NCI-H1105 (cell line): ENCODE measurements at places on chromosomes 11 and 22.

DNA sequence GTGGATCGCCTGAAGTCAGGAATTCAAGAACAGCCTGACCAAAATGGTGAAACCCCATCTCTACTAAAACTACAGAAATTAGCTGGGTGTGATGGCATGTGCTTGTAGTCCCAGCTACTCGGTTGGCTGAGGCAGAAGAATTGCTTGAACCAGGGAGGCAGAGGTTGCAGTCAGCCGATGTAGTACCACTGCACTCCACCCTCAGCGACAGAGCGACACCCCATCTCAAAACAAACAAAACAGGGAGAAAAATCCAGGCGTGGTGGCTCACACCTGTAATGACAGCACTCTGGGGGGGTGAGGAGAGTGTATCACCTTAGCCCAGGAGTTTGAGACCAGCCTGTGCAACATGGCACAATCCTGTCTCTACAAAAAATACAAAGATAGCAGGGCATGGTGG is 802.3 kb upstream of the ARHGAP42 start:
- DNase-seq = no peak

GRCh38 chr11:112348480-112349029 is 87.9 kb upstream of the PLET1 start:
- DNase-seq = no peak

DNA sequence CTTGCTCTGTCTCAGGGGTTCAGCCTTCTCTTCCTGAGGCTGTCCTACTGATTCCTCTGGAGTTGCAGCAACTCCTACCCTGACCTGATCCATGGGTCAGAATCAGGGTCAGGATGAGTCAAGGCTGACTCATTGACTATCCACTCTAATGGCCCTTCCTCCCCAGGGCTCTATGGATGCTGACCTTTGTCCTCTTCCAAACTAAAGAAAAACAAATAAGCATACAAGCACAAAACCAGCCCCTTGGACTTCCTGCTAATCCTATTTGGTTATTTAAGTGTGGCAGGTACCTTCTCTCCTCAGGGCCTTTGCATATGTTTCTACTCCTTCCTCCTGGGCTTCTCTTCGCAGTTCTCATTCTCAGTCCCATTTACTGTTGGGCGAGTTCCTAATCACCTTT is 204.5 kb upstream of the NAV2 start:
- no peak for DNase-seq

- no peak for DNase-seq
Observed at GRCh38 chr11:27945348-27945747, 162.6 kb downstream of the KIF18A start.

DNA sequence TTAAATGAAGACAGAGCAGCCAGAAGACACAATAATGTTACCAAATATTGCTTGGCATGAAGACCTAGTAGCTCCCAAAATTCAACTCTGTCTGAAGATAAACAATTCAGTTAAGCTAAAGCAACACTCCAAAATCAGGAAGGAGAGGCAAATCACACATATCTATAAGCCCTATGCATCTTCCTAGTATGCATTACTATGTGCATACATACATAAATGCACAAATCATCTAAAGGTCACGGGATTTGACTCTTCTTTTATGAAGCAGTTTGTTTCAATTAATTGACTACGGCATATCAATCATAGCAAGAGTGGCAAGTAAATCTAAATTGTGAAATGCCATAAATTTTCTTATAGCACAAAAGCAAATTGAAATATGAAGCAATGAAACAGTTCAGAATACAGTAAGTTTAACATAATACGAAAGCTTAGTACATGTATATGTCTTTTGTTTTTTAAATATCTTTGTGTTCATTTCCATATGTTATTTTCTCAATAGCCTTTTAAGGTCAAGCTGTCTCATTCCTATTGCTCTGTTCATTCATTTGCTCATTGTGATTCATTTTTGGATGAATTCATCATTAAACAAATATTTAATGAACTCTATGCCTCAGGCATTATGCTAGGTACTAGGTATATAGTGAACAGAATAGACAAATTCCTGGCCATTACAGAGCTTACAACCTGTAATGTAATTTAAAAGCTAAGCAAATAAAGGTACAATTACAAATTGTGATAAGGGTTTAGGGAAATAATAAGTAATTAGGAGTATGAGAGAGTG is 540.5 kb downstream of the DLG2 start:
- no peak for DNase-seq

GRCh38 chr22:36590441-36591056 is 61.6 kb upstream of the EIF3D start:
- DNase-seq = no peak

DNA sequence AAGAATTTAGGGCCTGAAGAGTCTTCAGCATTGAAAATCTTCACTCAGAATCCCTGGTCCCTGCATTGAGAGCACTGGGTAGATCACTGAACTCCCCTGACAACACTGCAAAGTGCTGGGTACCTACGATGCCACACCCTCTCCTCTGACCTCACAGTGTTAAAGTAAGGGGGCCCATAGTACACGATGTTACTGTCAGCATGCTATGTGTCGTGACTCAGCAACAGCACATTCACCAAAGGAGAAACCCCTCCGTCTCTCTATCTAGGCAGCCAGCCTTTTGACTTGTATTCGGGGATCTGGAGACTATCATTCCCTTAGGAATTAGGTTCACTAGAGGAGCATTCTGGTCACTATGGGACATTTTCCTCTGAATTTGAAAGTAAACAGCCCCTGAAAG is 67.4 kb upstream of the PITPNB start:
- no peak for DNase-seq

GRCh38 chr22:48104102-48104738 is 1341.8 kb downstream of the TBC1D22A start:
- no peak for DNase-seq

- DNase-seq = no peak
Observed at GRCh38 chr22:23906641-23907040, 12.5 kb downstream of the MIF start.

DNA sequence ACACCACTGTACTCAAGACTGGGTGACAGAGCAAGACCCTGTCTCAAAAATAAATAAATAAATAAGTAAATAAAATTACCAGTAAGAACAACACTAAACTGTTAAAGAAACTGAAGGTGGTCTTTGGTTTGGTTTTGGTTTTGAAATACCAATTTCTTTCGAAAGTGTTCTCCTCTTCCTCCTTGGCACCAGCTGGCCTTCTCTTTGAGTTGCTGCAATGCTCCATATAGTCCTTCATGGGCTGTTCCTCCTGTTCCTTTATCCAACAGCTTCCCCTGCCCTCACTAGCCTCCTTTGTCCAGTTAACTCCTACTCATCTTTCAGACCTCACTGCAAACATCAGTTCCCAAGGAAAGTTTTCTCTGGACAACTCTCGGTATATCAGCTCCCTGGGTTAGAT is 5.0 kb upstream of the UVRAG start:
- DNase-seq = no peak

DNA sequence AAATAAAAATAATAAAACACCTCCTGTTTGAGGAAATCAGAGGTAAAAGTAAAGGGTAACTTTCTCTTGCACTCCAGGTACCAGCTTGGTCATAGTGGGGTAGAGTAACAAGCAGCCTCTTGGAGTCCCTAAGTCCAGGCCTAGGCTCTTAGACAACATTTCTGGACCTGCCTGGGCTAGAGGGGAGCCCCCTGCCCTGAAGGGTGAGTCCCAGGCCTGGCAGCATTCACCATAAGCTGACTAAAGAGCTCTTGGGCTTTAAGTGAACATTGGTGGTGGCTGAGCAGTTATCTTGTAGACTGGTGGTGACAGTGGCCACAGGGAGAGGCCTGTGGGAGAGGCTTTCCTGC is 18.6 kb upstream of the OR56A3 start:
- DNase-seq = no peak

DNA sequence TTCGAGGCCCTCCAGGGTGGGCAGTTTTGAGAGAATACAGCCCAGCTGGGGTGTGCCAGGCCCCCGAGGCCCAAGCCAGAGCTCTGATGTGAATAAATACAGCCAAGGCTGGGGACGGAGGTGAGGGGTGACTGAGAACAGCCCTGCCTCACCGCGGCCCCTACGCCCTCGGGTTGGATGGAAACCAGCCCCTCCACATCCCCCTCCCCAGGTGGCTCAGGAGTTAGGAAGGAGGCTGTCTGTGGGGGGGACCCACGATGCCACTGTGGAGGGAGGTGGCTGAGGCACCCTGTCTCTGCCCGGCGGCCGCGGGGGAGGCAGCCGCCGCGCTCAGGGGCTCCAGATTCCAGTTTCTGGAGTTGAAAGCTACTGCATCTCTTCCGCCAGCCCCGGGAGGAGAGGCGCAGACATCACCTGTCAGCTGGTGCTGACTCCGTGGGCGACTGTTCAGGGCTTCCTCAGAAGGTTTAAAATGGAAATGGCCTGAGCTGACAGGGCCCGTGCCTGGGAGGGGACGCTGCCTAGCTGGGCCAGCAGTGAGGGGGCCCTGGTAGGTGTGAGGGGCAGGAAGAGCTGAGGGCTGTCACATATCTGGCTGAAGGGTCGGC is 1.4 kb downstream of the FLRT1 start:
- DNase-seq = no peak

DNA sequence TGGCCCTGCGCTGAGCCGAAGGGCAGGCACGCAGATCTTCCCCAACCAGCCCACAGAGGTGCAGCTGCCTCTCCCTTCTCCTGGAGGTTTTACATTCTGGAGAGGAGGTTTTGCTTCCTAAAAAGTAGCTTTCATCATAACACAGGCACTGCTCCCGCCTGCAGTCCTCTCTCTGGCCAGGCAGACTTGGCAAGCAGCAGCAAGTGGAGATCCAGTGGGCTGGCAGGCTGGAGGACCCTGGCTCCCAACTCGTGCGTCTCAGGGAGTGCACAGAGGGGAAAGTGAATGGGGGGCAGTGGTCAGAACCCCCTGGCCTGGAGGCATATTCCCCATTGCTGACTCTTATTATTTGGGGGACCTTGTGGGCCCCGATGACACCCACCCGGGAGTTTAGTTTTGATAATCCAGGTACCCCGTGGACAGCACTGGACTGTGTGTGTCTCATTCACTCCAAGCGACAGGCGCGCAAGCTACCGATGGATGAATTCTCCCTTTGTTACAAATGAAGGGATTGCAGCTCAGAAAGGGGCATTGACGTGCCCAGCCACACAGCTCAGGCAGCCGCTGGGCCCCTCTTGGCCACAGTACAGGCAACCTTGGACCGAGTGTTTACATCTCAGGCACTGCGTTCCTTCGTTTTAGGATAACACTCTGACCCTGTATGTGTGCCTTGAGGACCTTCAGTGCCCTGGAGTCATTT is 1223.9 kb downstream of the BRD1 start:
- no peak for DNase-seq

GRCh38 chr11:15901054-15901453 is 455.3 kb downstream of the SOX6 start:
- no peak for DNase-seq

- no peak for DNase-seq
Observed at GRCh38 chr22:35812600-35812999, 94.9 kb downstream of the APOL5 start.

GRCh38 chr11:36108881-36109589 is 165.2 kb downstream of the LDLRAD3 start:
- no peak for DNase-seq

GRCh38 chr22:24185501-24186351 is 4.4 kb downstream of the SUSD2 start:
- DNase-seq = no peak

- no peak for DNase-seq
Observed at GRCh38 chr11:78684377-78684776, 109.7 kb upstream of the NARS2 start.

GRCh38 chr22:22720201-22720723 is 75.8 kb downstream of the GGTLC2 start:
- DNase-seq = no peak

DNA sequence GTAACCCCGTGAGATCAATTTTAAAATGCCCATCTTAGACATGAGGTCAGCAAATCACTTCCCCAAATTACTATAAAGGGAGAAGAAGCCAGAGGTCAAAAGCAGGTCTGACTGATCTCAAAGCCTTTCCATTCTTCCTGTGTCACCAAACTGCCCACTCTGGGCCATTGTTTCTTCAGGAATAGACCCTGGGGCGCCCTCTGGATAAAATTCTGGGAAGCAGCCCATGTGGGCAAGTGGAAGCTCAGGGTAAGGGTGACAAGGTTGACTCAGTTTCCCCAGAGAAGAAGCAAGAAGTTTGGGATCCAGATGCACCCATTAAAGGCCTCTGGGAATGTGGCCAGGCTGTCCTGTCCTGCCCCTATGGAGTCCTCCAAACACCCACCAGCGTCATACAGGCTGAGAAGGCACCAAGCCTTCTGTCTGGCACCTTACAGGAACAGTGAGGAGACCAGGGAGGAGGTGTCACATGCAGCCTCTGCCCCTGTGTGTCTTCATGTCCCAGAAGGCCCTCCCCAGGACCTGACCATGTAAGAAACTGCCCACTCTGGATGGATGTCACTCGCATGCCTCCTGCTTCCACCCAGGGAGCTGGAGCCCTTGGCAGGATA is 50.1 kb downstream of the CHST1 start:
- no peak for DNase-seq

DNA sequence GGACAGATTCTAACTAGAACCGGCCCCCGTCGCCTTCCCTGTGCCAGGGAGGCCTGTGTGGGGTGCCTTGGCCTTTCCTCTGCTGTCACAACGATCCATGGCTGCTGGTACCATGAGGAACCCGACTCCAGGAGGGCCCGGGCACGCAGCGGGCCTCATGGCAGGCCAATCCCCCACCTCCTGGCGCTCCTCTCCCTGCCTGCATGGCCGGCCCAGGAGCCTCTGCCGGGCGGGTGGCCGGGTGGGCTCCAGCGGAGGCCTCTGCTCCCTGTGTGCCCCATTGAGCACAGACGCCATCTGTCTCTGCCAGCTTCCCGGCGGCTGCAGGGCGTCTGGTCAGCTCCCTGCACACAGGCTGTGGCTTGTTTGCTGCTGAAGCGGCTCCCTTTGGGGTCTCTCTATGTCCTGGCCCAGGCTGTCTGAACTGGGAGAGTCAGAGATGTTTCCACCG is 86.5 kb downstream of the MYEOV start:
- DNase-seq = no peak

DNA sequence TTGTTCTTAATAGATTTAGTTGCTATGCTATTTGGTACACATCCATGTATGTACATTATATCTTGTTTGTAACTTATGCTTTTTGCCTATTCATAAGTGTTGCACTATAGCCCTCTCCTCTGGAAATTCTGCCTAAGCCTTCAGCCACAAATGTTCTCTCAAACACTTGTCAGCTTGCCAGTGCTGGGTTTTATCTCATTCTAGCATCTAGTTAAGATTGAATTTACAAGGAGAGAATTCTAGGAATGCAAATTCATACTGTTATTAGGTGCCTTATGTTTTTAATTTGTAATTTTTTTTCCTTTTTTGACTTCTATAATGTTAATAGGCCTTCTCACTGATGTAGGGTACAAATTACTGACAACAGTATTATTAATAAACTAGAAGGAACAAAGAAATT is 14.6 kb upstream of the CTSC start:
- DNase-seq = no peak

GRCh38 chr11:69700278-69701140 is 3.3 kb downstream of the FGF19 start:
- peak; percentile 40 for DNase-seq
